ENCODE measurements at places on chromosomes 7 and 10.

- DNase-seq, result no peak
Measured at GRCh38 chr7:69062020-69062765, 536.1 kb upstream of the AUTS2 start.

GRCh38 chr10:69214666-69215131 is 5.4 kb upstream of the HKDC1 start:
- DNase-seq, result no peak

DNA sequence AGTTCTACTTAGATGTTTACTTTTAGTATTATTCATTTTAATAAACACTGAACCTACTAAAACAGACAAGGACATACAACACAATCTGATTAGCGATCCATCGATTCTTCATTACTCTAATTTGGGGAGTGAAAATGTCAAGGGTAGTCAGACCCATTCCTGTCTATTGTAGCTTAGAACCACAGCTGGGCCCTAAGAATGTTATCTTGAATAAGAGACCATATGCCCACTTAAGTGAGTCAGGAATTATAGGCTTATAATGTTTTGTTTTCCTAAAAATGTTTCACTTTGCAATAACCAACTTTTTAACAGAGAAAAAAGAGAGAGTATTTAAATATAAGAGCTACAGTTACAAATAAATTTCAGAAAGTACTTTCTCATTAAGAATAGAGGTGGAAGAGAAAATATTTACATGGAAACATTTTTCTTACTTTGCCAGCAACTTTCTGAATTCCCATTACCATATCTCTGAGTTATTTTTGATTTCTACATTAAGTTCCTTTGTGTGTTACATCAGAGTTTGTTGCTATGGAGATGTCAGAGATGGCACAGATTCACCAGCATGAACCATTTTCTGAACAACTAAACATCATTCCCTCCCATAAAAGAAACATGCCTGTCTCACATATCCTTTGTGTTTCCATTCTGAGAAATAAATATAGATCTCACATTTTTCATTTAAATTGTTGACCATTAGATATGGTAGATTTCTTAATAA is 75.4 kb upstream of the SLC13A1 start:
- DNase-seq, result no peak

DNA sequence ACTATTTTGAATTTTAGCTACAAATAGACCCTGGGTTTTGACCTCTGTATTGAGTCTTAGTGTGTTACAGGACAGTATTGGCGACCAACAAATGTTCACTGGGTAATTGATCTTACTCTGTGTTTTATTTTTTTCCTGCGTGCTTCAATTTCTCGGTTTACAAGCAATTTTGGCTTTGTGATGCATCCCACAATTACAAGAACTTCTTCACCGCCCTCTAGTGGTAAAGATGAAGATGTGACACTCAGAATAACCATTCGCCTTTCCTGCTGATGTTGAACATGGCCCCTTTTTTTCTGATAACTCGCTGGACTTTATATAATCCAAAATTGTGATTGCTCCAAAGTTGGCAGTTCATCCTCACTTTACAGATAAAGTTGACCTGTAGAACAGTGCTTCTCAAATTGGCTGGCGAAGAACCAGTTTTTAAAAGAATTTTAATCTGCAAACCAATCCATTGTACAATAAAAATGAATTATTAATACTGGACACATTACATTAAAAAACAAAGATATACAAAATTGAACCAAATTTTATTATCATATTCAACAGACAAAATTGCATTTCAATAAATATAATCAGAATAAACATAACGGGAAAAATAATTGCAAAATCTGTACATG is 20.2 kb upstream of the SMC3 start:
- DNase-seq, result no peak

DNA sequence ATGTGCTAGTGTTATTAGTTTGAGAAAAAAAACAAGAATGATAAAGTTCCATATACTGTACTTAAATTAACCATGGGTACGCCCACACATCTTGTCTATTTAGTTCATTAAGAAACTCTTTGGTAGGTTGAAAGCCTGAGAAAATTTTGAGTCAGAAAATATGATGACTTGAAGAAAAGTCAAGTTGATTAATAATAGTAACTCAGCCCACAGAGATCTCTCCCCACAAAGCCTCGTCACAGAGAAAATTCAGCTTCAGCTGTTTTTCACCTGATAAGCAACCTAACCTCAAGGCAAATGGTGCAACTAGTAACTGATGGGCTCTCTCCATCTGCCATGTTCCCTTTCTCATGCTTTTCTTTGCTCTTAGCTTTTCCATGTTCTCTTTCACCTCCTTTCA is 1021.6 kb downstream of the GATA3 start:
- no peak for DNase-seq

GRCh38 chr10:78891741-78892140 is 177.0 kb upstream of the ZMIZ1 start:
- DNase-seq, result no peak

DNA sequence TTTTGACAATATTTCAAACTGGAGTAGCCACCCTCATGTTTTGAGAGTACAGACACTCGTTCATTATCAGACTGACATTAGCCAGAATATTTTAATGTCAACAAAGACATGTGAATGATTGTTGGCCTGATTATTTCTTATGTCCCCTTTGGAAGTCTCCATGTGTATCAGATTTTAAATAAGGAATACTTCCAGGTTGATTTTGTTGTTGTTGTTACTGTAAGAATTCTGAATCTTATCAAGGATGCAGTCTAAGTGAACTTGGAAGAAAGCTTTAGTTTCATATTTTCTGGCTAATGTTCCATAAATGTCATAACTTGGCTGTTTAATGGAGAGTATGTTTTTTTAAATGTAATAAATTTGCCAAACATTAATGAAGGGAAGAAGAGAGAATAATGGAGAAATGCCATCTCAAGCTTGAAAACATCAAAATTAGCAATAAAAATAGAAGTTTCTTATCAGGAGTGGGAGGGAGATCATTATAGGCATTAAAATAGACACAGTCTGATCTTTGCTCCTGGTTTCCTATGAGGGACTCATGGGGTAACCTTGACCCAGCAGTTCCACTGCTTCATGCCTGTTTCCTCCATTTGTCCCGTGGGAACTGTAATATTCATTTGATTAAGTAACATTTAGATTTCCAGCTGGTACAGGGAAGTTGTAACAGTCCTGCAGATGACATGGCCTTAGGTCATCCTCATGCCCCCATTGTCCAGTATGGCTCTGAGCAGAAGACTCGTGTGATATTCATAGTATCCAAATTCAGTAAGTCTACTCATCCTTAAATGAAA is 122.4 kb upstream of the KIAA1217 start:
- DNase-seq, result no peak

- DNase-seq, result no peak
Measured at GRCh38 chr10:24209946-24210491, 1.1 kb downstream of the KIAA1217 start.

- no peak for DNase-seq
Measured at GRCh38 chr7:139982927-139983920, 79.5 kb downstream of the PARP12 start.

DNA sequence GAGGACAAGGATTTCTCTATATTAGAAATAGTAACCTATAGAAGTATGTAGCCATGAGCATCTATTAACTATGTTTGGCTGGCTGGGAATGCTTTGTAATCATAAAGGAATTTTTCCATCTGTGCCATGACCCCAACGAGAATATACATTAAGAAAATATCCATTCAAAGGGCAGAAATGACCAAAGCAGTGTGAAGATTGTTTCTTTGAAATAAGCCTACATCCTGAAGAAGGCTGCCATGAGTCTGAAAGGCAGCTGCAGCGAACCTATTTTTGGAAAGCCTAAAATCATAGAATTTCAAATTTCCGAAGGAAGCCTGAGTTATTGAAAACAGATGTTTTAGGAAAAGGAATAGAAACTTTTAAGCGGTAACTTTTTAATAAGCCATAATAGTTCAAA is 244.2 kb upstream of the FOXK1 start:
- DNase-seq, result no peak

DNA sequence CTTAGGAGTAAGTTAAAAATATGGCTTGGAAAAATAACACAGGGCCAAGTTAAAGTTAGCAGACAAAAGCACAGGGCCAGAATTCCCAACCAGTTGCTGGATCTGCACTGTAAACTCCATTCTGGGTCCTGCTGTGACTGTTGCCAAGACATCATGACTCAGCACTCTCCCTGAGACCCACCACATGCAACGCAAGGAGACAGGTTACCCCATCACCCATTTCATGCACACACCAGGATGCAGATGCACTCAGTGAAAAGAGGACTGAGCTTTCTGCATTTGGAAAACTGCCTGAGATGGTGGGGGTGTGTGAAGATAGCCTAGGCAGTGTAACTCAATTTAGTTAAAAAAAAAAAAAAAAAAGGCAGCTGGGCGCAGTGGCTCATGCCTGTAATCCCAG is 97.6 kb upstream of the ZNF438 start:
- DNase-seq, result no peak

GRCh38 chr10:72030762-72031543 is 57.4 kb downstream of the SPOCK2 start:
- no peak for DNase-seq

DNA sequence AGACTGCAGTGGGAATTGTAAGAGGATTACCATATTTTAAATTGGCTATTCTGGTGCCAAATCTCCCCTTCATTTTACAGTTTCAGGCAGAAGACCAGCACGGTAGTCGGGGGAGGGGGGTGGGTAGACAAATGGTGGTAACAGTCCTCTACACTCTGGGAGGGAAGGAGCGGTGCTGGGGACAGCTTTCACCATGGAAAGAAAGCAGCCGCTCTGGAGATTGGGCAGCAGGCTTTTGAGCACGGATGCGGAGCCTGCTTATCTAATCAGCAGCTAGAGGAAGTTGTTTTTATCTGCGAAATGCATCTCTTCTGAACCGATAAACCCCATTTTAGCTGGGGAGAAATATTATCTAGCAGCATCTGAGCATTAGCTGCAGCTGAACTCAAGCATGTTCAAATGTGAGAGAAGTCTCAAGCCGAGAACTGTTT is 28.7 kb downstream of the IKZF1 start:
- no peak for DNase-seq

GRCh38 chr7:127349881-127350280 is 42.6 kb downstream of the ZNF800 start:
- no peak for DNase-seq

DNA sequence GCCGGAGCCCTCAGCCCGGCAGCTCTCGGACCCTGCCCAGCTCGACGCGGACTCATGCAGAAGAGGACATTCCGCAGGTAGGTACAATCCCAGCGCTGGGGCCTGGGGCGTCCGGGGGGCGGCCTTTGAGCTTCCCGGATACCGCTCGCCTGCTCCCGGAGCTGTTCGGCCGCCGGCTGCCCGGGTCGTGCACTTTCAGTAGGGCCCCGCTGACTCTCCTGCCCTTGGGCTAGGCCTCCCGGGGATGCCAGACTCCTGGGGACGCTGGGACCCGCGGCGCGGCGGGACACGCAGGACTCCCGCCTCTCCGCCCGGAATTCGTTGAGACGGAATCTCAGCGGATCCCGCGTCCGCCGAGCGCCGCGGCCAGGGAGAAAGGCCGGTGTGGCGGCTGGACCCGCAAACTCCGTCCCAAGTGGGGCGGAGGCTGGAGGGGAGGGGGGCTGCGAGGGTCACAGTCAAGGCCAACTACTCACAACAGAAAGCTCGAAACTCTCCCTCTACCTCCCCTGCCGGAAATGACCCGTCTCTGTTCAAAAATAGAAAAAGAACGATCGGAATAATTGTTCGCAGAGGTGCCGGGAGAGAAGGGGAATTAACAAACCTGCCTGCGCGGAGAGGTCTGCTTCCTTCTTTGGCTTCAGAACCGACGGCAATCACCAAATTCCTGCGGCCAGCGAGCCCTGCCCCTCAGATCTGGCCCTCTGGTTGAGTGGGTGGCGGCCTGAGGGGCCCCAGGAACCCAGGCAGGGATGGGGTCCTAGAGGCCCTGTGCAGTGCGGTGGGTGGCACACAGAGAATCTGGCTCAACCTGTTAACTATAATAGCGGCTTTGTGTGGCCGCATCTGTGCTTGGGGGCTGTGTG is 9.2 kb downstream of the TLX1 start:
- DNase-seq, result no peak

DNA sequence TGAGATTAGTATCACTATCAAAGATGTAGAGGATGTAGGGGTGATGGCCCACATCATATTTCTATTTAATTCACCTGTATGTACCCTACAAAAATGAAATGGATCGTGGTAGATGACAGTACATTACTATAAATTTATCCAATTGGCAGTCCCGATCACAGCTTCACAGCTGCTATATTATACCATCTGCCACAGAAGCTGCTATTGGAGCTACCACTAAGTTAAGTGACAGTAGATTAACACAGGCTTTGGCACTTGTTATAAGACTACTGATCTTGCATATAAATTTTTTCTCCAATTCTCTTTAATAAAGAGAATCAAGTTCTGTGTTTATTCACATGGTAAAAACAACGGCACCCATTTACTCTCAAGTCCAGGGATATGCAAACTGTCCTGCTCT is 24.9 kb upstream of the MAGI2 start:
- no peak for DNase-seq

DNA sequence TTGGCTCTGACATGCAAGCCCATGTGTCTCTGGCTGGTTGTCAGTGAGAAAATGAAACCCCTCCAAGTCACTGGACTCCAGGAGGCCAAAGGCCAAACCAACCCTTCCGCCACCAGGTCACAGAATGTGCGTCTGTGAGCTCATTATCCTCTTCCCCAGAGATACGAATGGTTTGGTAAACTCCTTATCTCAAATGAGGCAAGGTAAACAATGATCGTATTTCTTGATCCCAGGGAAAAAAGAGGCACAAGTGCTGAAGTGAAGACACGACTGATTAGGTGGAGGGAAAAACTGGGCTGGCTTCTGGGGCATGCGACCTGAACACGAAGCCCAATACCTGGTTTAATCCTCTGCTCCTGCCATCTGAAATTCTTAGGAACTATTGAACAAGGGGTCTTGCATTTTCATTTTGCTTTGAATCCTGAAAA is 70.6 kb upstream of the ARID5B start:
- DNase-seq, result no peak

- no peak for DNase-seq
Measured at GRCh38 chr10:110067960-110068770, 60.4 kb downstream of the ADD3 start.

DNA sequence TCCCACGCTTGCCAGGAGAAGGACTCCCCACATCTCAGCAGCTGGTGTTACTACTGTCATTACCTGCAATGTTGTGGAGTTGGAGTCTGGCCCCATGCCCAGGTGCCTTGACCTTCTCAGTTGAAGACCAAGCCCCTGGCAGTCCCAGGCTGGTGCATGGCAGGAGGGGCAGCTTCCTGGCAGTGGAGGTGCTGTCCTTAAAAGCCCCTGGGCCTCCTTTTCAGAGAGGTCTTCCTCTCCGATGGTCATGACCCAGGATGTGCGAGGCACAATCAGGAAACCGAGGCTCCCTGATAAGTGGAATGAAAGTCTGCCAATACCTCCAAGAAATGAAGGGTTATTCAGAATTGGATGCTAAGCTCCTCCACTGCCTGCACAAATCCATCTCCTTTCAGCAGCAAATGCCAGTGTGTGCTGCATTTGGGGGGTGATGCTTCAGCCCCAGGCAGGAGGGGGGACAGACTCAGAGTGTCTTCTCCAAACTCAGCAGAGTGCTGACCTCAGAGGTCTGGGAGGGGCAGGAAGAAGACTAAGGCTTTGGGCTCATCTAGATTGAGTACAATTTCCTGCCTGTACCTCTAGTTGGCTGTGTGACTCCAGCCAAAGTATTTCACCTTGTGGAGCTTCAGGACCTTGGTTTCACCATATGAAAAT is 97.0 kb upstream of the DDC start:
- DNase-seq, result no peak
